ENCODE measurements at places on chromosomes 7 and 10.

- DNase-seq = no peak
Observed at GRCh38 chr7:22150221-22150620, 204.5 kb upstream of the CDCA7L start.

- peak; percentile 53 for DNase-seq
Observed at GRCh38 chr10:86139066-86139657, 227.4 kb downstream of the GRID1 start.

DNA sequence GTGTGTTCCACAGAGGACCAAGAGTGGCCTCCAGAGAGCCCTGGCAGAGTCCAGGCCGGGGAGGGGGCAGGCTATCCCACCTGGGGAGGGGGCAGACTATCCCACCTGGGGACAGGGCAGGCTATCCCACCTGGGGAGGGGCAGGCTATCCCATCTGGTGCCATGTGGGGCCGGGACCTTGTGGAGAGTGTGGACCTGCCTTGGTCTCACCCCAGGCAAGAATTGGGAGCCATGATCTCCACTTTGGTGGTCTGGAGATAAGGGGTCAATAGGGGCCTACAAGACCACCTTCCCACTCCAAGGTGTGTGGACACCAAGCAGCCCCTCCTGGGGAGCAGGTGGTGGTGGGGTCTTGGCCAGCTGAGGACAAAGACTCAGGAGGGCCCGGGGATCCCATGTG lies 138.2 kb downstream of the EBF3 start:
- DNase-seq = no peak

GRCh38 chr10:67401711-67402110 lies 294.3 kb downstream of the CTNNA3 start:
- no peak for DNase-seq

DNA sequence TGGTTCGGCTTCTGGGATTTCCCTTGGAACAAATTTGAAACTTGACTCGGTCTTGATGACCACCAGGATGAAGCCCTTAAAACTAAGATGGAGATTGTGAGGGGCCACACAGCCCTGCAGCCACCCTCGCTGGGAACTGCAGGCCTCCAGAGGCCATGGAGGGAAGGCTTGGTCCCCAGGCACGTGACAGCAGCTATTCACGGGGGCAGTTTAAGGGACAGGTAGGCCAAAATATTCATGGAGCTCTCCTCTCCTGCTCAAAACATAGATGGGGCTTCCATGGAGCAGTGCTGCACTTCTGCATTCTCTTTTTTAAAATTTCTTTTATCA lies 137.0 kb downstream of the ADCY1 start:
- DNase-seq = no peak

- DNase-seq = no peak
Observed at GRCh38 chr10:43173120-43173519, 34.9 kb downstream of the CSGALNACT2 start.

DNA sequence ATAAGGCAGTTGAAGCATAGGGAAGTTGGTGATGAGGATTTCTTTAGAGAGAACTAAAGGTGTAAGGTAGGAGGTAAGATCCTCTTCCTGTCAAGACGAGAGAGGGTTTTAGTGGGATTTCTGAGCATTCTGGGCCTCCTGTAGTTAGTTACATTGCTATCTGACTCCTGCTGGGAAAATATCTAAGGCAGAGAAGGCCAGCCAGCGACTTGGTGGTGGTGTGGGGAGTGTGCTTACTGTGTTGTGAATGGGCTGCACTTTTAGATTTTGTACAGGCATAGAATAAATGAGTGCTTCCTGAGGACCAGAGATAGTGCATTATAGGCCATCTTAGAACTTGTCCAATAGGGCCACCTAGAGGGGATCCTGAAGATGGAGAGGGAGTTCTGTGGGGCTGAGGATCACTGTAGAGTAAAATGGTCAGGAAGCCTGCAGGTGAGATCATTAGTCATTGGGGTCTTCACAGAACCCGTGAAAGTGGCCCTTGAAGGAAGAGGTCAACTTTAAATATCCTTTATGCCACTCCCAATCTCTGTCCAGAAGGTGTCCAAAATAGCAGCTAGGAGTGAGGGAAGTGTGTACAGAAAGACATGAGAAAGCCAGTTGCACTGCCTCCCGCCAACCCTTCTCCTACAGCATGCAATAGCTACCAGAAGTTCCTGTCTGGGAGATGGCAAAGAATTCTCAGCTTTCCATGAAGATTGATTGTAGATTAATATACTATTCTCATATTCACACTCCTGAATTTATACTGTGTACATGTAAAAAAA lies 266.6 kb downstream of the POLR1F start:
- peak; percentile 25 for DNase-seq

GRCh38 chr10:84195044-84195830 lies 900 bp downstream of the CDHR1 start:
- no peak for DNase-seq

- no peak for DNase-seq
Observed at GRCh38 chr10:126803394-126803793, 101.8 kb upstream of the DOCK1 start.

- DNase-seq = no peak
Observed at GRCh38 chr10:118080817-118081216, 34.1 kb upstream of the RAB11FIP2 start.

- no peak for DNase-seq
Observed at GRCh38 chr7:135745703-135746312, 2.8 kb downstream of the FAM180A start.

DNA sequence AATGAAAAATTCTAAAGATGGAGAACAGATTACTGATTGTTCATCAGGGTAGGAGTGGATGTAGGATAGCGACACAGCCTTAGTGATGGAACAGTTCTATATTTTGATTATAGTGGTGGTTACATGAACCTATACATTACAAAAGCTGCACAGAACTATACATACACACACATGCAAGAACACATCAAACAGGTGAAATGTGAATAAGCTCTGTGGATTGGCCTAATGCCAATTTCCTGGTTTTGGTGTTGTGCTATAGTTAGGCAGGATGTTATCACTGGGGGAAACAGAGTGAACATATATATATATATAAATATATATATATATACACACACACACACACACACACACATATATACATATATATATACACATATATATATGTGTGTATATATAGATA lies 76.4 kb upstream of the PIK3CG start:
- no peak for DNase-seq

- DNase-seq = peak; percentile 58
Observed at GRCh38 chr7:94042381-94042780, 38.2 kb upstream of the BET1 start.

GRCh38 chr10:103870516-103870915 lies 15.1 kb upstream of the SH3PXD2A start:
- DNase-seq = no peak

GRCh38 chr10:68111584-68111983 lies 2.3 kb downstream of the MYPN start:
- DNase-seq = no peak

- DNase-seq = no peak
Observed at GRCh38 chr10:104259456-104259855, 4.8 kb downstream of the GSTO1 start.

- DNase-seq = peak; percentile 57
Observed at GRCh38 chr10:96511044-96511945, 2.4 kb downstream of the TLL2 start.

DNA sequence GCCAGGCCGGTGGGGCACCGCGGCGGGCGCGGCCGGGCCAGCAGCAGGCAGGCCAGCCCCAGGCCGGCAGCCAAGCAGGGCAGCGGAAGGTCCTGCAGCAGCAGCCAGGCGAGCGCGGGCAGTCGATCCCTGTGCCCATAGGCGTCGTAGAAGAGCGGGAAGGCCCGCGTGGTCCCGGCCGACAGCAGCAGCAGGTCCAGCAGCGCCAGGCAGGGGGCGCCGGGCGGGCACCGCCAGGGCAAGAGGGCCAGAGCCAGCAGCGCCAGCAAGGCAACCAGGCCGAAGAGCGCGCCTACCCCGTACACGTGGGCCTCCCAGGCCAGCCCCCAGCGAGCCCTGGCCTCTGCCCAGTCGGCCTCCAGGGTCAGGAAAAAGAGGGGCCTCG lies 8.4 kb upstream of the RBM28 start:
- no peak for DNase-seq

Measured in GM12865 (cell line).